Germinal center (tissue), 1 donor: ENCODE measurements at places on chromosomes 5 and 9.

GRCh38 chr5:117893211-117893610 lies 1095.1 kb downstream of the DTWD2 start:
- no peak for DNase-seq

GRCh38 chr9:38301376-38302106 lies 91.0 kb upstream of the ALDH1B1 start:
- no peak for DNase-seq

GRCh38 chr9:133048595-133048994 lies 13.2 kb upstream of the CEL start:
- DNase-seq = peak; percentile 41

DNA sequence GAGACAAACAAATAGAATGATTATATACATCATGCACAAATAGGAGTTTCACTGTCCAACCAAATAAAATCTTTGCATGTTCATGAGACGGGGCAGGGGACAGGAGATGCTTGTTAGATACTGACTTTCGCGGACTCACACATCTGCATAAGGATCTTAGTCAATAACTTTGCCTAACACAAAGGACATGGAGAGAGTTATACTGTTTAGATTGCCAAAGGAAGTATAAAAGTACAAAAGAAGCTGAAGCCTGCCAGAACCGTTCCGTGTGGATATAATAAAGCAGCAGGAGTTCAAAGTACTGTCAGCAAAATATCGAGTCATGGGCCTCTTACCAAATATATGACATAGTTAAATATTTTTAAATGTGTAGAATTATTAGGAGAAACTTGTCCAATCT lies 1148.4 kb downstream of the EFNA5 start:
- DNase-seq = no peak

- DNase-seq = no peak
These were observed 239.0 kb downstream of the PJA2 start for GRCh38 chr5:109170629-109171350.

DNA sequence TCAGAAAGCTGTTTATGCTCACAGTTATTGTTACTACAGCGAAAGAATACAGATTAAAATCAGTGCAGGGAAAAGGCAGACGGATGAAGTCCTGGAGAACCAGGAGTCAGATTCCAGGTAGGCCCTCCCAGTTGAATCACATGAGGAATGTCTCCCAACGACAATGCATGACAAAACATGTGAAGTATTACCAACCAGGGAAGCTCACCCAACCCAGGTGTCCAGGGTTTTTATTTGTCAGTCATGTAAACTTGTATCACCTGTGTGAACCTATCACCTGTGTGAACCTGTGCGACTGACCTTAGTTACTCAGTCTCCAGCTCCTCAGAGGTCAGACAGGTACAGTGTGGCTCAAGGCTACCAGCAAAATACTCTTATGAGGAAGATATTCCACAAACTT lies 63.9 kb downstream of the KIAA1958 start:
- DNase-seq = no peak

GRCh38 chr9:22683700-22684075 lies 237.1 kb downstream of the DMRTA1 start:
- DNase-seq = no peak

DNA sequence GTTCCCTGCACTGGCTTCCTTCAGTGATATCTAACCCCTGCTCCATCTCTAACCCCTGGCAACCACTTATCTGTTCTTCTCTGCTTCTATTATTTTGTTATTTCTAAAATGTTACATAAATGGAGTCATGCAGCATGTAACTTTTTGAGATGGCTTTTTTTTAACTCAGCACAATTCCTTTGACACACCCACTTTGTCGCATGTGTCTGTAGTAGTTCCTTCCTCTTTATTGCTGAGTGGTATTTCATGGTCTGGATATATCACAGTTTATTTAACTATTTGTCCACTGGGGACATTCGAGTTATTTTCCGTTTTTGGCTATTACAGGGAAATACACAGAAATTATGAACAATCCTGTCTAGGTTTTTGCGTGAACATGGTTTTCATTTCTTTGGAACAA lies 200.2 kb downstream of the TRIO start:
- DNase-seq = no peak

DNA sequence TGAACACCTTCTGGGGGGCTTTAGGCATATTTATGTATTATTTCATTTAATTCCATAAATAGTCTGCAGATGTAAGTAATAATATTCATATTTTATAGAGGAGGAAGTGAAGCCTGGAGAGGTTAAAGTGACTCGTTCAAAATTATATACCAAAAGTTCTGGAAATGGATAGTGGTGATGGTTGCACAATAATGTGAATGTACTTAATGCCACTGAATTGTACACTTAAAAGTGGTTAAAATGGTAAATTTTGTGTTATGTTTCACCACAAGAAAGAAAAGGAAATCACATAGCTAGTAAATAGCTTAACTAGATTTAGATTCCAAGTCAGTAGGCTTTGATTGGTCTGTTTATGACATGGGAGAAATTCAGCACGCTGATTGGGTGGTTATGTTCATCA lies 13.0 kb upstream of the TMEFF1 start:
- DNase-seq = no peak
